ENCODE measurements at places on chromosomes 12 and 14.

- DNase-seq: no peak
Observed at GRCh38 chr12:119068129-119068856, 87.0 kb downstream of the SRRM4 start.

GRCh38 chr14:56759633-56760032 lies 50.6 kb downstream of the OTX2 start:
- DNase-seq: no peak

- DNase-seq: no peak
Observed at GRCh38 chr14:54577977-54578376, 11.0 kb downstream of the SAMD4A start.

DNA sequence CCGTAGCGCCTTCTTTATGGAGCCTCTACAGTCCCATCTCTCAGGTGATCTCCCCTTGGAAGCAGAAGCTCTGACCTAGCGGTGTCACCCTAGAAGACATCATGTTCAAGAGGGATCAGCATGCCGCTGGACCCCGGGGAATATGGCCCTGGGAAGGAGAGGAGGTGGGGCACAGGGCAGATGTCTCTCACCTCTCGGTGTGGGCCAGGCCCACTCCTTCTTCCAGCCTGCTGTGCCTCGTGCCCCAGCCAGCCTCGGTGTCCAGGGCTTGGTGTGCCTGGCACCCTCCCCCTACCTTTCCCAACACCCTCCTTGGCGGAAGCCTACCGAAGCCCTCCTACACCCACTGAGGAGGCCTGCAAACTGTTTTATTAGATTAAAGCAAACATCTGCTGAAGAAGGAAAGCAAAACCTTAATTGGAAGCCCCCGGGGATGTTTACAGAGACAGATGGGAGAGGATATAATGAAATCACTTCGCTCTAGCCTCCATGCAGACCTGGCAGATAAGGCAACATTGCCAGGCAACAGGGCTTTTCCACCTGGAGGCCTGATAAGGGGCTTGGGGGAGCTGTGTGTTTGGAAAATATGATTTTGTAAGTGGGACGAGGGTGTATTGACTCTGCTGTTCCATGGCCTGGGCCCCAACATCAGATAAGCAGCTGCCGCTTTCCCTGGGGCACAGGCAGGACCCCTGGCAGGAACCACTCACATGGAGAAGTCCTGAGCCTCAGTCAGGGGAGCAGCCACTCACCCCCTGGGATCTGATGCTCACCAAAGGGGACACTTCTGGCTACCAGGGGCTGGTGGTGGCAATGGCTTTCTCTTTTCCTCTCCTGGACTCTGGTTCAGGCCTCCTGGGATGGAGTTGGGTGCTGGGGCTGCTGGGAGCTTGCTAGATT lies 5.7 kb upstream of the CHGA start:
- DNase-seq: no peak

DNA sequence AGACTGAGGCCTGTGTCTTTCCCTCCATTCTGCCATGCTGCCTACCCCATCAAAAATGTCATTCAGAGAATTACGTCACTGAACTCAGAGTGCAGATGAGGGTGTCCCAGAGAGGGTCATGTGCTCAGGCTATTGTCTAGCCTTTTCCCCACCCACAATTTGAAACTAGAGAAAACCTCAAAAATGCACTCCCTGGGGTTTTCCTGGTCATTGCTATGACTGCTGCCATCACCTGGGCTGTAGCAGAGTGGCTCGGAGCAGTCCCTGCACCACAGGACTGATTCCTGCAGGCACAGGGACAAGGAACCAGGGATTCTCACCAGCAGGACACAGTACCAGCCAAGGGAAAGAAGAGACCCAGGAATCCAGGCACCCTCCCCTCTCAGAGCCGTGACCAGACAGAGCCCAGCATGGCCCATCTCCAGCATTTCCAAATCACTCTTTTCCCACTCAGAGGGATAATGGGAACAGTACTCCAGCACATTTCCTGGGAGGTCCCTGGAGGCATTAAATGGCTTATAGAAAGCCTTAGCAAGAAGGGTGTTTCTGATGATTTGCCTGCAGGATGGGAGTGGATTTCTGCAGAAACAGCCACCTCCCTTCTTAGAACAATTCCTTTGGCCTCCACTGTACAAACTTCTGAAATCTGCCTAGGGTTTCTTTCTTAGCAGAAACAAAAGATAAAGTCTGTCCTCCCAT lies 45.9 kb downstream of the VWF start:
- no peak for DNase-seq

DNA sequence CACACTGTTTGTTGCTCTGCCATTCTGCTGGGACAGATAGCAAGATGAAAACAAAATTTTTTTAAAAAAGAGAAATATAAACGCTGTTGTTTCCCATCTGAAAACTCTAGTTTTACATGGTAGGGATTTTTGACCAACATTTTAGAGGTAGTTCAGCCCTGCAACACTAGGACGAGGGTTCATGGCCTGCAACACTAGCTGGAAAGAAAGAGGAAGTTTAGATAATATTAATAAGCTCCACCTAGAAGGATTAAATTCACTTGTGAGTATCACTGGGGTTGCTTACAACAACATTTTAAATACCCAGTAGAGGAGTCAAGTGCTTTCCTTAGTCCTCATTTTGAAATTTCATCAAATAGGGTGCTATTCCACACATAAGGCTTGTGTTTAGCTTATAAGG lies 68.2 kb downstream of the SRGAP1 start:
- DNase-seq: peak; percentile 61

DNA sequence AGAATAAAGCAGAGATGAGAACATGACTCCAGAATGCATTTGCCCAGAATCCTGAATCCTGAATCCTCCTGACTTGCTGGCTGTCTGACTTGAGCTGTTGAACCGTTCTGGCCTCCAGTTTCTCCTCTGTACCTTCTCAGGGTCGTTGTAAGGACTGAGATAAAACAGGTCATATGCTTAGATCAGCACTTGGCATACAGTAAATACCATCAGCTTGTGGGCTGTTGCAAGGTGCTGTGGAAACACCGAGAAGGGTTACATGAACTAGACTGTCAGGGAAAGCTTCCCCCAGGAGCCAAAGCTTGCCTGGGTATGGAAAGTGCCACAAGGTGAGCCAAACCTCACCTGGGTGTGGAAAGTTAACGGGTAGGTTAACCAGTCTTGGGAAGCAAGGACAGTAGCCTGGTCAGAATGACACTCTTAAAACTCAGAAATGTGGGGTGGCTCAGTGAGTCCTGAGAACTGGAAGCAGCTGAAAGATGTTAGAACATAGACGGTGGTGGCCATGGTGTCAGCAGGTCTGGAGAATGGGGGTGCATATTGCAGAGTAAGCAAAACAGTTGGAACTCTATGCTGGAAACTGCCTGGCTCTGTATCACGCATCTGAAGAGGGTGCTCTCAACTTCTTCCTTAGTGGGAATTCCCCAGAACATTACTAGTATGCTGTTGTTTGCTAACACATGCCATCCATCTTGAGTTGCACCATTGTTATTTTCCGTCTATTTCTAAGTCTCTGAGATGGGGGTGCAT lies 105.3 kb upstream of the DYRK2 start:
- DNase-seq: no peak

GRCh38 chr12:13124656-13125505 lies 21.4 kb upstream of the GSG1 start:
- DNase-seq: no peak

DNA sequence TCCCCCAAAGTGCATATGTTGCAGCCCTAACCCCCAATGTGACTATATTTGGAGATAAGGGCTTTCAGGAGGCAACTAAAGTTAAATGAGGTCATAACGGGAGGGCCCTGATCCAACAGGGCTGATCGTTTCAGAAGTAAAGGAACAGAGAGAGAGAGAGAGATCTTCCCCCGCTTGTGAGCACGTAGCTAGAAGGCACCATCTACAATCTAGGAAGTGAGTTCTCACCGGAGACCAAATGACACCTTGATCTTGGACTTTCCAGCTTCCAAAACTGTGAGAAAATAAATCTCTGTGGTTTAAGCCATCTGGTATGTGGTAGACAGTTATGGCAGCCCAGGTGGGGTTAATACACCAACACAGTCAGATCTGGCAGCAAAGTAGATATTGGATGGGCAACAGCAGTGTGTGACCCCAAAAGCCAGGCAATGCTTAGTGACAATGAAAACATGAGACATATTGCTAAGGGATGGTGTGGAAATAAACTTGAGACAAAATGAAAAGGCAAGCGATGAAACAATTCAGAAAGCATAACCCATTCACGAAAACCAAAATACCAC lies 147.2 kb upstream of the GSC start:
- no peak for DNase-seq

DNA sequence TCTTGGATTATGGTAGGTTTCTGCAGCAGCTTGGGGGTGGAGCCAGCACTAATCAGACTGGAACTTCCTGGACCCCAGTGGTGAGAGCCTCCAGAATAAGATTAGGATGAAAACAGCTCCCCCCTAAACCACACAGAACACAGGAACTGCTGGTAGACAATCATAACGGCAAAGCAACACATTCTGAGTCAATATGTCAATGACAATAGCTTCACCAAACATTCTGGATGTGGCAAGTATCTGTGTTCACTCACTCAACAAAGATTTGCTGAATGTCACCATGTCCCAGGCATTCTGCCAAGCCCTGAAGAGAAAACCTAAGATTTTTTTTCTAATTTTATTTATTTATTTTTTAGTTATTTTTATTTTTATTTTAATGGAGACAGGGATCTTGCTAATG lies 65.2 kb downstream of the LRRC74A start:
- DNase-seq: no peak

GRCh38 chr12:12392413-12392812 lies 35.5 kb downstream of the BORCS5 start:
- no peak for DNase-seq

DNA sequence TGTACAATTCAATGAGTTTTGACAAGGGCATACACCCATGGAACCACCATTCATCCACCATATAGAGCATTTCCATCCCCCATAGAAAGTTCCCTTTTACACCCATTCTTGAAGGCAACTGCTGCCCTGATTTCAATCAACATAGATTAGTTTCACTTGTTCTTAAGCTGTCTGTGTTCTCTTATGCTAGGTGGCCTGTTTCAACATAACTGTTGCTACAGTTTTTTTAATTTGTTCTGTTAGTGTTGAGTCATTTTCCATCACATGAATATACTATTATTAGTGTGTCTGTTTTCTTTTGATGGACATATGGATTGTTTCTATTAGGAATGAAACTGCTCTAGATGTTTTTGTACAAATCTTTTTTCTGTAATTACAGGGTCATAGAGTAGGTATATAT lies 123.4 kb downstream of the PTPRQ start:
- peak; percentile 20 for DNase-seq

DNA sequence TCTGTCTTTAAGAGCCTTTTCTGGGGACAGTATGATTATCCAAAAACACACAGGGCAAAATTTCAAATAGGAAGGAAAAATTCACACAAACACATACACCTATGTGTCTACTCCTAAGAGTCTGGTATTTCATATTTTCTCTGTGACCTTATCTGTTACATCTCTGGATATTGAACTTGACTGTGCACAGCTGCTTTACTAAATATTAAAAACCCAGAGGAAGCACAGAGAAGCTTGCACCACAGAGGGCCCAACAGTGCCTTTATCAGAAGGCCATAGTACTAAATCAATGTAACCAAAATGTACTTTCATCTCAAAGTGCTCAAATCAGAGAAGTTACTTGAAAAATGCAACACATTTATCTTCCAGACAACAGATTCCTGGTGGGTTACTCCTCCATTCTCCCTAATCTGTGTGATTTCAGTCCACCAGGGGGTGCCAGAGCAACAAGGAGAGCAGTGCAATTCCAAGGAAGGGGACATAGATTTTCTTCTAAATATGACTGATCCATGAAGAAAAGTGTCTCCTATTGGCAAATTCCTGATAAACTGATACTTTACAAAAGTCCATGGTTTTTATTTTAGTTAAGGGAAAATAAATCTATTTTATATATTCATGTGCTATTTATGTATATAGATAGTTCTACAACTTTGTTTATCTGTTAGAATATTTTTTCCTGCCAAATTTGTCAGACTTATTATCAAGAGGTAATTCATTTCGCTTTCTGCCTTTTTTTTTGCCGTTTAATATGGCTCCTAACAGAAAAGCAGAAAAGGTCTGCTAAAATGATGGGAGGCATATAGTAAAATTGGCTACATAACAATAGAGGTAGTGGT lies 617.6 kb downstream of the LRFN5 start:
- peak; percentile 3 for DNase-seq

DNA sequence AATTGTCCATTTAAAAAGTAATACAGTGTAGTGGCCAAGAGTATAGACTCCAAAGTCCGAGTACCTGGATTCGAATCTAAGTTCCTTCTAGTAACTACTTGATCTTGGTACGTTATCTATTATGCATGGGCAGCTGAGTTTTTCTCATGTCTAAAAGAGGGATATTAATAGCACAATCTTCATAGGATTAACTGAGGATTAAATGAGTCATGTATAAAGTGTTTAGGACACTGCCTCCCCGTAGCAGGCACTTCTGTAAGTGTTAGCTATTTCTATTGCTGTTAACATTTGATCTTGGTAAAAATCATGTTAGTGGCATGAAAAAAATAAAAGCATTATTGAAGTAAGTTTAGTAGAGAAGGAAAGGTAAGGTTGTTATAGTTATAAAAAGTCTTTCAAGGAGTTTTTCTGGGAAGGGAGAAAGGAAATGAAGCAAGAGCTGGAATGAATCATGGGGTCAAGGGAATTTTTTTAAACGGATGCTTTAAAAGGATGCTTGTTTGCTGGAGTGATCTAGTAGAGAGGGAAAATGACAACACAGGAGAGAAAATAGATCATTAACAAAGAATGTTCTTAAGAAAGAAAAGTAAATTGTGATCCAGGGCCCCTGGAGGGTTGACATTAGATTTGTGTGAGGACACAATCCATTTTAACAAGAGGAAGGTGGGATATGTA lies 502.2 kb upstream of the USP15 start:
- DNase-seq: no peak

- DNase-seq: no peak
Observed at GRCh38 chr14:100045642-100046344, 19.4 kb upstream of the EVL start.

GRCh38 chr12:52070185-52070925 lies 577 bp downstream of the ATG101 start:
- no peak for DNase-seq

- DNase-seq: no peak
Observed at GRCh38 chr14:62451221-62451620, 594.0 kb downstream of the KCNH5 start.

- no peak for DNase-seq
Observed at GRCh38 chr12:26767116-26767515, 65.9 kb downstream of the ITPR2 start.

DNA sequence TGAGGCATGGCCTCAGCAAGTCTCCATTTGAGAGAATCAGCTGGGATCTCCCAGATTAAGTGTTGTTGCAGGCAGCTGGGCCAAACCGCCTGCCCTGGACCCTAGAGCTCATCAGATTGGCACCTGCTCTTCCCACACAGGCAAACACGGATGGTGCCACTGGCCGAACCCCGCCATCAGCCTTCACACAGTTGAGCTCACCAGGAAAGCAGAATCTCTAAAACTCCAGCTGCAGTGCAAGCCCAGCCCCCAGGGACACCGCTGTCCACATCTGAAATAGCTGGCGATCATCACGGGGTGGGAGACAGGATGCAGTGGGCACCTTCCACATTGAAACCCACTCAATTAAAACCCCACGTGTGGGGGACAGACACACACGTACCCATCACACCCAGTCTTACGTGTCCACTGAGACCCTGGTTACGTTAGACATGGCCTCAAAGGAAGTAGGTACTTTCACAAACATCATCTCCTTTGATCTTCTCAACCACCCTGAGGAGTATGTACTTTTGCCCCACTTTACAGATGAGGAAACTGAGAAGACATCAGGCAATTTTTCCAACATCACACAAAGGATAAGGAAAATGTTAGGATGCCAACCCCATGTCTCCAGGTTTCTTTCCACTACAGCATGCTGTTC lies 88.8 kb downstream of the SINHCAF start:
- DNase-seq: no peak

GRCh38 chr12:26610774-26611173 lies 222.2 kb downstream of the ITPR2 start:
- no peak for DNase-seq

Data from AML-193 (cell line).